Lower lobe of right lung (tissue), 2 donors: ENCODE measurements at places on chromosomes 16 and 17. TPM values are rescaled to one million over a fixed set of nuclear protein-coding genes. Genes with fewer than 3 reads are reported as not detected.

GRCh38 chr16:4358831-4359561, 7.9 kb upstream of the PAM16 start:
- no peaks in the 10 kb centered on the region for H3K27me3 ChIP-seq
- H3K4me3 ChIP-seq = no peak overlapping the region
- H3K36me3 ChIP-seq = peaks cover 76% of the 10 kb centered on the region

Gene VWA3A
- 12.3 TPM for total RNA-seq

- H3K27me3 ChIP-seq = no peaks in the 10 kb centered on the region
- no peak overlapping the region for H3K27ac ChIP-seq
- no peaks in the 10 kb centered on the region for H3K4me1 ChIP-seq
- H3K4me3 ChIP-seq = no peak overlapping the region
- no peak for DNase-seq
- no peaks in the 10 kb centered on the region for H3K36me3 ChIP-seq
Observed at GRCh38 chr16:62391940-62392339, 355.7 kb upstream of the CDH8 start.

GRCh38 chr17:39804839-39805238, 59.3 kb downstream of the IKZF3 start:
- no peak overlapping the region for H3K4me3 ChIP-seq
- H3K36me3 ChIP-seq = no peaks in the 10 kb centered on the region
- no peak for DNase-seq
- no peaks in the 10 kb centered on the region for H3K4me1 ChIP-seq

Gene NAGS
- 6.4 TPM for total RNA-seq

Gene YBX2
- total RNA-seq = 0.41 TPM

Gene MEOX1
- total RNA-seq = 0.86 TPM

GRCh38 chr16:83355570-83356218, 452.1 kb upstream of the HSBP1 start:
- H3K4me3 ChIP-seq = no peak overlapping the region
- no peaks in the 10 kb centered on the region for H3K4me1 ChIP-seq
- no peak for DNase-seq
- no peaks in the 10 kb centered on the region for H3K36me3 ChIP-seq
- H3K27me3 ChIP-seq = no peaks in the 10 kb centered on the region

DNA sequence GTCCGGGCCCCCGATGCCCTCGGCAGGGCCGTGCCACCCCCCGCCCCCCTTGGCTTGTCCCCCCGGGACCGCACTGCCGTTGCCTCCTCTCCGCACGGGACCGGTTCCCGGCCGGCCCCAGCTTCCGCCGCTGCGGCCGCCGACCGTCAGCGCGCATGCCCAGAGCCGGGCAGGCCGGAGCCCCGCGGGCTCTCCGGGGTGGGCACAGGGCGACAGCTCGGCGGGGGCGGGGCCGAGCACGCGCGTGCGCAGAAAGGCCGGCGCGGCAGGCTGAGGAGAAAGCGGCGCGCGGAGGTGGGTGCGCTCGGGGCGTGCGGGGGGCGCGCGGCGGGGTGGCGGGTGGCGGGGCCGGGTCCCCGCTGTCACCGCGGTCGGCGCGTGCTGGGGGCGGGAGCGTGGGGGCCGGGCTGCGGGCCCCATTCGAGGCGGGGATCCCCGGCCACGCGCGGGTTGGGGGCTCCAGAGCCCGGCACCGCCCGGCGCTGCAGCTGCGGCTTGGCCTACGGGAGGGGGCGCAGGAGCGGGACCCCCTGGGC, at the start of gene TBC1D24:
Gene TBC1D24, plus strand, starts transcription at position 251 of the 536 bp plus-strand sequence. CDS start 21,022 bp downstream, outside the sequence.
- peaks cover 32% of the 10 kb centered on the region for H3K27me3 ChIP-seq
- H3K36me3 ChIP-seq = no peaks in the 10 kb centered on the region
- DNase-seq = peak; percentile 89

GRCh38 chr17:35947156-35947585, 3.7 kb upstream of the LYZL6 start:
- H3K4me3 ChIP-seq = no peak overlapping the region
- DNase-seq = no peak
- H3K36me3 ChIP-seq = no peaks in the 10 kb centered on the region
- H3K27me3 ChIP-seq = no peaks in the 10 kb centered on the region
- no peaks in the 10 kb centered on the region for H3K4me1 ChIP-seq
- no peak overlapping the region for H3K27ac ChIP-seq

GRCh38 chr16:85586380-85587104, 26.6 kb upstream of the GSE1 start:
- peaks cover 5% of the 10 kb centered on the region for H3K36me3 ChIP-seq
- H3K4me3 ChIP-seq = no peak overlapping the region
- no peak for DNase-seq
- peaks cover 21% of the 10 kb centered on the region for H3K4me1 ChIP-seq
- H3K27ac ChIP-seq = no peak overlapping the region

Gene CACNG4
- total RNA-seq = 5.1 TPM

DNA sequence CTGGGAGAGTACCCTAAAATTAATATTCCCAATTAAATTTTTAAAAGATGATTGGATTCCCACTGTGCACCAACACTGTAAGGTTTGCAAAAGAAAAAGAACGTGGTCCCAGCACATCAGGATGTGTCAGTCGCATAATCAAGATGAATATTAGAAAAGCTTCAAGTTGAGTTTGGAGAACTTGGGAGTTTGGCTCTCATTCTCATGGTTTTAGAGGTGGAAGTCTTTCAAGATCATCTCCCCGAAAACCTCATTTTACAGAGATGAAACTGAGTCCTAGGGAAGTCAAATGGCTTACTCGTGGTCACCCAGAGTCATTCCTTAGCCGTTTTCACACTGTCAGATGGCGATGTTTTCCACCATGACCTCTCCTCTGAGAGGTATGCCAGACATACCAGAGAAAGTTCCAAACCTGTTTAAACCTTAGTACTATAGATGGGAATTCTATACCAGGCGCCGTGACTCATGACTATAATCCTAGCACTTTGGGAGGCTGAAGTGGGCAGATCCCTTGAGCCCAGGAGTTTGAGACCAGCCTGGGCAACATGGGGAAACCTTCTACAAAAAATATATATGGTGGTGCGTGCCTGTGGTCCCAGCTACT, 1.2 kb downstream of the SEC14L1 start:
- H3K27me3 ChIP-seq = no peaks in the 10 kb centered on the region
- peaks cover 49% of the 10 kb centered on the region for H3K4me1 ChIP-seq
- peaks cover 25% of the 10 kb centered on the region for H3K36me3 ChIP-seq
- H3K27ac ChIP-seq = peak overlapping the region; percentile 98
- DNase-seq = no peak

DNA sequence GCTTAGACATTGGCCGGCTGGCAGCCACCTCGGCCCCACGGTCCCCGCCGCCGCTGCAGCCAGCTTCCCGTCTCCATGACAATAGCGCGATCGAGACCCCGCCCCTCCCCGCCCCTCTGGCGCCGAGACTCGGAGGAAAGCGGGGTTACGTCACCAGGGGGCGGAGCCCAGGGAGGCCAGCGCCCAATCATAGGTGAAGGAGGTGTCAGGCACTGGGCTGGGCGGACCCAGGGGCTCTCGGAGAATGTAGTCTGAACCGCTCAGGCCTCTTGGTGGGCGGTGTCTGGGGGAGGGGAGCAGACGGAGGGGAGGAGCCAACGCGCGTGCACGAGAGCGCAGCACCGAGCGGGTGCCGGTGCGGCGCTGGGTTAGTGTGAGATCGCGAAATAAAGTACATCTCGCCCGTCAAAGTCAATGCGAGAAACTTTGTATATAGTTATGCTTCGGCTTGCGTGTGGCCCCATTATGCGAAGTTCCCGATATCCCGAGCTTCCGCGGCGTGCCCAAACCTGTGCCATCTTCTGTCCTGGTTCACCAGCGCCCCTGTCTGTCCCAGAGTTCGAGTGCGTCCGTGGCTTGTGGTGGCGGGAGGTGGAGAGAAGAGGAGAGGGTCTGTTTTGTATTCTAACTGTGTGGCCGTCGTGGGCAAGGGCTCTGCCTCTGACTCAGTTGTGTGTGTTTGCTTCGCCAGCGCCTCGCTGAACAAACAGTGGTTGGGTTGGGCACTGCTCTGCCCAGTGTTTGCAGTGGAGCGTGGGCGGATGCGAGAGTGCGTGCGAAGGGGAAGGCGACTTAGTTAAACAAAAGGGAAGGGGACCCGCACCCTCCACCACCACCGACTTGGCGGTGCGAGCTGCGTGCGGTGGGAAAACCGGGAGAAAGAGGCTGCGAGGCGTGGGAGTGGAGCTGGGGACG, 1.3 kb upstream of the IRX5 start:
- H3K27me3 ChIP-seq = peaks cover 66% of the 10 kb centered on the region
- peak; percentile 100 for DNase-seq
- H3K27ac ChIP-seq = peak overlapping the region; percentile 85
- H3K36me3 ChIP-seq = no peaks in the 10 kb centered on the region
- peaks cover 14% of the 10 kb centered on the region for H3K4me1 ChIP-seq

DNA sequence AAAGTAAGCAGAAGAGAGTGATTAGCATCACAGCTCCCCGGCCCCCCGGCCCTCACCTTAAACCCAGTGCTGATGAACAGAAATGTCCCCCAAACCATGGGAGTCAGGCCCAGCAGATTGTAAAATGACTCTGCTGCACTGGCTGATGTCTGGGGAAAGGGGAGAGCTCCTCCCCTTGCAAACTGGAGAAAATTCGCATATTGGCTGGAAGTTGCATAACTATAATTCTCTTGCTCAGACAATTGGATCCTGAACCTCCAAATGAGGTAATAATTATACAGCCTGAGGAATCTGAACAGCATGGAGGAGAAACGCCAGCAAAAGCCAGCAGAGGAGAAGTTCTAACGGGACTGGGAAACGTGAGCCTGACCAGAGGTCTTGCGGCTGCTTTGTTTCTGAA, 109.7 kb downstream of the C16orf95 start:
- peaks cover 7% of the 10 kb centered on the region for H3K4me1 ChIP-seq
- H3K4me3 ChIP-seq = no peak overlapping the region

DNA sequence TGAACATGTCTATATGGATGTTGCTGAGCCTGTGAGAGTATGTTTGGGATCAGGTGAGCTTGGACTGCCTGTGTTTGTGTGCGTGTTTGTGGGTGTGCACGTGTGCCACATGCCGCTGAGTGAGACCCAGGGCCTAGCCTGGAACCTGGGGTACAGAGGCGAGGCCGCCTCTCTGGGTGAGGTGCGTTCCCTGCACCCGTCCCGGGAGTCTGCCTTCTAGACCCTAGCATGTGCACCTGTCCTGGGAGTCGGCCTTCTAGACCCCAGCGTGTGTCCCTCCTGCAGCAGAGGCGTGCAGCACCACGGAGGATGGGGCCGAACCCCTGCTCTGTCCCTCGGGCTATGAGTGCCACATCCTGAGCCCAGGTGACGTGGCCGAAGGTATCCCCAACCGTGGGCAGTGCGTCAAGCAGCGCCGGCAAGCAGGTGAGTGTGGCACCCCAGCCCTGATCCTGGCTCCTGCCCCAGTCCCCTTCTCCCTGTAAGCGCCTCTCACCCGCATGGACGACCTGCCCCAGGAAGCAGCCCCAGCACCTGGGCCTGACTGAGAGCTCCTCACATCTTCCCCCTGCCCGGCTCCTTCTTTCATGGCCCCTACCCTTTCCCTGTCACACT, 24.6 kb downstream of the WFDC1 start:
- no peaks in the 10 kb centered on the region for H3K4me1 ChIP-seq

DNA sequence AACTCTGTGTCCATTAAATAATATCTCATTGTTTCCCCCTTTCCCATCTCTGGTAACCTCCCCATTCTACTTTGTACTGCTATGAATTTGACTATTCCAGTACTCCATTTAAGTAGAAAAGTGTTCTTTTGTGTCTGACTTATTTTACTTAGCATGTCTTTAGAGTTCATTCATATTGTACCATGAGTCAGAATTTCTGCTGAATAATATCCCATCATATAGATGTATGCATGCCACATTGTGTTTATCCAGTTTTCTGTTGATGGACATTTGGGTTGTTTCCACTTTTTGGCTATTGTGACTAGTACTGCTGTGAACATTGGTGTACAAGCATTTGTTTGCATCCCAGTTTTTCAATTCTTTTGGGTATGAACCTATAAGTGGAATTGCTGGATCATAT, 6.0 kb downstream of the PPM1D start:
- H3K27me3 ChIP-seq = no peaks in the 10 kb centered on the region
- DNase-seq = no peak
- no peaks in the 10 kb centered on the region for H3K36me3 ChIP-seq
- H3K4me1 ChIP-seq = peaks cover 55% of the 10 kb centered on the region

Gene TBC1D3I
- 1.1 TPM for total RNA-seq

GRCh38 chr16:30009085-30009862, 1.6 kb downstream of the DOC2A start:
- DNase-seq = no peak
- H3K4me3 ChIP-seq = no peak overlapping the region
- H3K27ac ChIP-seq = no peak overlapping the region
- H3K36me3 ChIP-seq = no peaks in the 10 kb centered on the region

Gene CACNG3
- not detected for total RNA-seq

DNA sequence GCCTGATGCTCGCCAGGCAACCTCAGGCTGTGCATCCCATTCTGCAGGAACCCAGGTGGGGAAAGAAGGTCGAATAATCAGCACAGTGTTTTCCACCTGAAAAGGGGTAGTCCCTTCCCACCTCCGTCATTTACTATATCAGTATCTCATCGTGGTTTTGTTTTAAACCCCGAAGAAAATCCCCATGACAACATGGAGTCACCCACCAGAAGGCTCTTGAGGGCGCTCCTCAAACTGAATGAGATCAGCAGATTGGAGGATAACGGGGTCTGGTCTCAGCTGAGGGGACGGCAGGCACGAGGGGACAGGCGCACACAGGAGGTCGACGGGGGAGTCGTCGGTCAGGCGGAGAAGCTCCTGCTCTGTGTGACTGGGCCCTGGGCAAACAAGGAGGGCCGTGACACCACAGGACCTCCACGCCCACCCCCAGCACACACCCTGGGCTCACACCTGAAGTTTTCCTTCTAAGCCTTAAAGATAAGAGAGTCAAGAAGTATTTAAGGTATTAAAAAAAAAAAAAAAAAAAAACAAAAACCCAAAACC, 44.2 kb downstream of the MARF1 start:
- no peak for DNase-seq
- H3K27ac ChIP-seq = no peak overlapping the region
- H3K4me3 ChIP-seq = no peak overlapping the region
- H3K27me3 ChIP-seq = no peaks in the 10 kb centered on the region

Gene YWHAE
- total RNA-seq = 383 TPM

Gene PLEKHH3
- 18.3 TPM for total RNA-seq

DNA sequence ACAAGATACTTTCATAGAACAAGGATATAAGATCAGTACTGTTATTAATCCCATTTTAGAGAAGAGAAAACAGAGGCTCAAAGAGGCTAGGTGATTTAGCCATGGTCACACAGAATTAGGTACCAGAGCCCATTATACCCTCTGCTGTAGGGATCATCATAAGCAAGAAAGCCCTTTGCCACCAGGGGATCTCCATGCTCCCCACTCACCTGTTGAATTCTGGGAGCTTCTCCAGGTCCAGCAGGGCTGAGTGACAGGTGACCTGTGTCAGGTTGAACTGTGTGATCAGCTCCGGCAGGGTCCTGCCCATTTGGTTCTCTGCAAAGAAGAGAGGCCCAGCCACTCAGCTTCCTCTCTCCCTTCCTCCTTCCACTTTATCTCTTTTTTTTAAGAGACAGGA, 22.2 kb upstream of the GGA2 start:
- H3K4me1 ChIP-seq = no peaks in the 10 kb centered on the region
- peaks cover 92% of the 10 kb centered on the region for H3K36me3 ChIP-seq
- no peaks in the 10 kb centered on the region for H3K27me3 ChIP-seq

Gene PYY
- total RNA-seq = not detected

DNA sequence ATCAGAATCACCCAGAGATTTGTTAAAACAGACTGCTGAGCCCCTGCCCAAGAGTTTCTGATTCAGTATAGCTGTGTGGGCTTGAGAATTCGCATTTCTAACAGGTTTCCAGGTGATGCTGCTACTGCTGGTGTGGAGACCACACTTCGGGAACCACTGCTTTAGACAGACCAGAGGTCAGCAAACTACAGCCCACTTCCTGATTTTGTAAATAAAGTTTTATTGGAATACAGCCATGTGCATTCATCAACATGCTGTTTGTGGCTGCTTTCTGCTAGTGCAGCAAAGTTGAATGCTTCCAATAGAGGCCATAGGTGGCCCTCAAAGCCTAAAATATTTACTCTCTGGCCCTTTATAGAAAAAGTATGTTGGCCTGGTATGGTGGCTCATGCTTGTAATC, 32.6 kb upstream of the CLEC19A start:
- no peaks in the 10 kb centered on the region for H3K27me3 ChIP-seq
- H3K36me3 ChIP-seq = no peaks in the 10 kb centered on the region
- H3K27ac ChIP-seq = no peak overlapping the region
- H3K4me1 ChIP-seq = no peaks in the 10 kb centered on the region

Gene KDM8
- total RNA-seq = 8.6 TPM
